ENCODE measurements at places on chromosomes 2 and 18. TPM values are rescaled to one million over a fixed set of nuclear protein-coding genes. Genes with fewer than 3 reads are reported as not detected.

- no peak overlapping the region for H3K4me3 ChIP-seq
- no peaks in the 10 kb centered on the region for H3K27me3 ChIP-seq
- H3K4me1 ChIP-seq, result no peaks in the 10 kb centered on the region
These were observed 206.1 kb downstream of the RAB3GAP1 start for GRCh38 chr2:135258193-135258592.

GRCh38 chr2:217887841-217888701, 114.7 kb downstream of the TNS1 start:
- no peaks in the 10 kb centered on the region for H3K36me3 ChIP-seq
- no peaks in the 10 kb centered on the region for H3K4me1 ChIP-seq
- no peaks in the 10 kb centered on the region for H3K27me3 ChIP-seq
- no peak overlapping the region for H3K4me3 ChIP-seq

DNA sequence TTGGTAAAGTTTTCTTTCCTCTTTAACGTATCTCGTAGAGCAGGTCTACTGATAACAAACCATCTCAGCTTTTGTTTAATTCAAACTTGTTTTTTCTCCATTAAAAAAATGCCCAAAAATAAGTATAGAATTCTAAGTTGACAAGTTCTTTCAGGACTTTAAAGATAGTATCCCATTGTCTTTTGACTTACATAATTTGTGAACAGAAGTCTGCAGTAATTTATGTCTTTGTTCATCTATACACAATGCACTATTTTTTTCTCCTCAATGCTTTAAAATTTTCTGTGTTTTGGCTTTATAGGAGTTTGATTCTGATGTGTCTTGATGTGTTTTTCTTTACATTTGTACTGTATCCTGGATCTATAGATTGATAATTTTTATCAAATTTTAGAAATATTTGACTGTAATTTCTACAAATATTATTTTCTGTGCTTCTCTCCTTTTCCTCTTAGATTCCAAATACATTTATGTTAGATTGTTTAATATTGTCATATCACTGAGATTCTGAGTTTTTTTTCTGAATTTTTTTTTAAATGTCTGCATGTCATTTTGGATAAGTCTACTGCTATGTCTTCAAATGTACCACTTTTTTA, 143.3 kb downstream of the FTCDNL1 start:
- no peaks in the 10 kb centered on the region for H3K4me1 ChIP-seq
- H3K27me3 ChIP-seq, result no peaks in the 10 kb centered on the region
- DNase-seq, result no peak
- no peaks in the 10 kb centered on the region for H3K36me3 ChIP-seq
- no peak overlapping the region for H3K27ac ChIP-seq

DNA sequence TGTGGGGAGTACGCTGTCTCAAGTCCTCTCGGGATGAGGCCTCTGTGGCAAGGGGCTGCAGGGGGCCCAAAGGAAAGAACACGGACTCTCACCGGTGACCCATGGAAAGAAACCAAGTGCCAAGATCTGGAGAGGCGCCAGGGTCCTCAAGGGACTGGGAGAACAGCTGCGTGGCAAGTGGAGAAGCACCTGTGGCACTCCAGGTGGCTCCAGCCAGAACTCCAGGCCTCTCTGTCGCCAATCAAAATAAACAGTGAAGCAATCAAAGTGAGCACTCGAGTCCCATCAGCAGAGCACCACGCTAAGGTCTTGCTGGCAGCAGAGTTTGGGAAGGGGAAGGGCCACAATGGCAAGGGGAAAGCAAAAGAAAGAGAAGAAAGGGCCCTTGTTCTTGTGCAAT, 54.7 kb downstream of the BCL2 start:
- H3K27me3 ChIP-seq, result no peaks in the 10 kb centered on the region
- H3K4me3 ChIP-seq, result no peak overlapping the region
- H3K4me1 ChIP-seq, result no peaks in the 10 kb centered on the region

RTN4 gene
- total RNA-seq, result 236 TPM

DLGAP1 gene
- total RNA-seq, result not detected

GRCh38 chr2:51717312-51717711, 685.4 kb upstream of the NRXN1 start:
- no peak overlapping the region for H3K27ac ChIP-seq
- no peaks in the 10 kb centered on the region for H3K27me3 ChIP-seq
- no peak for DNase-seq
- no peak overlapping the region for H3K4me3 ChIP-seq
- H3K36me3 ChIP-seq, result no peaks in the 10 kb centered on the region

DNA sequence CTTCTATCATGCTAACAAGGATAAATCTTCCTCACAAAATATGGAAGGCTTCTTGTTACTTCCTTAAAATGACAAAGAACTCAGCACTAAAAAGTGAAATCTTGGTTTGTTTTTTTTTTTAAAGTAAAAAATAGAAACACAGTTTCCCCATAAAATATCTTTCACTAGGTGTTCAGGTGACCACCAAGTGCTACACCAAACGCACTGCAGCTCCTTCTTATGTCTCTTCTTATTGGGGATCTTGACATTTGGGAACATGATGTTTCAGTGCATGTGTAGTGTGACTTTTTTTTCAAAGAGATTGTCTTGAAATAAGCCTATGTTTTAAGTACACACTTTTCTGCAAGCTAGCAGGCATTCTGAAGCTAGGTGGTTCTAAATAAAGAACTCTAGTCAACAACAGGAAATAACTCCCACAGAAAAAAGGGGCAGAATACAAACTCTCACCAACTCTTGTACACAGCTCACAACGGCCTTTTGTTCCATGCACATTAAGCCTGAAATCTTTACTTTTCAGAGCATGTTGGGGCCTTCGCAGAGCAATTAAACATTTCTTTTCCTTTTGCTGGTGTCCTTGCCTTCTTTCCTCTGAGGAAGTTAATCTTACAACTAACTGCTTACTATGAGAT, 13.2 kb upstream of the SERTAD2 start:
- no peaks in the 10 kb centered on the region for H3K36me3 ChIP-seq
- H3K4me1 ChIP-seq, result no peaks in the 10 kb centered on the region
- no peak for DNase-seq
- no peaks in the 10 kb centered on the region for H3K27me3 ChIP-seq

DNA sequence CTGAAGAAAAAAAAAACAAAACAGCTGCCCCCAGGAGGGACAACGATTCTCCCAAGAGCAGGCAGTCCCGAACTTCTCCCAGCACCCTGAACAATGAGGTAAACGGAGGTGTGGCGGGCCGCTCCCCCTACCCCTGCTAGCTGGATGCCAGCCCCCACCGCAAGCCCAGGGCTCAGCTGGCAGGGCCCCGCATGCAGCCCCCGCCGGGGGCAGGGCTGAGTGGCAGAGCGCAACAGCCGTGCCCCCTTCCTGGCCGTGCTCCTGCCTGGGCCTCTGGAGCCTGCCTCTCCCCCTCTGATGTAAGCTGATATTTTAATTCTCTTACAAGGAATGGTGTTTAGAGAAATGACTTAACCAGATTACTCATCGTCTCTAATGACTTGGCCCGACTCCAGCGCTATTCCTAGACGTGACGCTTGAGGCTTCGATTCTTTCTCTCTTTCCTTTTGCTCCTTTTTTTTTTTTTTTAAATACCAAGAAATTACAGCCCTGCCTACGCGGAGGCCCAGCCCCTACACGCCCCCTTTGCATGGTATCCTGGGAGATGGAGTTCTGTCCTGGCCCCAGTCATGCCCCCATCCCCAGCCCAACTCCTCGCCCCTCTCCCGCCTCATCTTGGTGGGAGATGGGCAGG, 4.6 kb upstream of the ARID5A start:
- no peak for DNase-seq
- H3K4me3 ChIP-seq, result no peak overlapping the region
- H3K27ac ChIP-seq, result no peak overlapping the region
- no peaks in the 10 kb centered on the region for H3K4me1 ChIP-seq

DNA sequence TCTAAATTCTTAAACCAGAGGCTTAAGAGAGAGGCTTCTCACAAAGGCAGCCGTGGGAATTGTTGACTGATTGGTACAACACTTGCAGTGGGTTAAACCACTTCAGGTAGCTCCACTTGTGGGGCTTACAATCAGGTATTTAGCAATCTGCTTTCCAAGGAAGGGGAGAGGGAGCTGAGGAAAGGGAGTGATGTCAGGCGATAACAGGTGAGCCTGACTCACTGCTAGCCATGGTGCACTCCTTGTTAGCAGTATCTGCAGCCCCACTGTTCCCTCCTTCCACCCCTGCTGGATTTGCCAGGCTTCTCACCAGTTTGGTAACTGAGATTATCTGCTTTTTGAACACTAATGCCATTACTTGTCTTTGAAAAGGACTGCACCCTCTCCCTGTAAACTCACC, 1056.7 kb upstream of the FANCL start:
- no peaks in the 10 kb centered on the region for H3K4me1 ChIP-seq
- no peaks in the 10 kb centered on the region for H3K27me3 ChIP-seq
- H3K36me3 ChIP-seq, result no peaks in the 10 kb centered on the region
- no peak for DNase-seq
- no peak overlapping the region for H3K27ac ChIP-seq
- no peak overlapping the region for H3K4me3 ChIP-seq

B3GNT7 gene
- 3.6 TPM for total RNA-seq

GPR45 gene
- not detected for total RNA-seq

TBR1 gene
- total RNA-seq, result 0.11 TPM

TMEM247 gene
- not detected for total RNA-seq

DNA sequence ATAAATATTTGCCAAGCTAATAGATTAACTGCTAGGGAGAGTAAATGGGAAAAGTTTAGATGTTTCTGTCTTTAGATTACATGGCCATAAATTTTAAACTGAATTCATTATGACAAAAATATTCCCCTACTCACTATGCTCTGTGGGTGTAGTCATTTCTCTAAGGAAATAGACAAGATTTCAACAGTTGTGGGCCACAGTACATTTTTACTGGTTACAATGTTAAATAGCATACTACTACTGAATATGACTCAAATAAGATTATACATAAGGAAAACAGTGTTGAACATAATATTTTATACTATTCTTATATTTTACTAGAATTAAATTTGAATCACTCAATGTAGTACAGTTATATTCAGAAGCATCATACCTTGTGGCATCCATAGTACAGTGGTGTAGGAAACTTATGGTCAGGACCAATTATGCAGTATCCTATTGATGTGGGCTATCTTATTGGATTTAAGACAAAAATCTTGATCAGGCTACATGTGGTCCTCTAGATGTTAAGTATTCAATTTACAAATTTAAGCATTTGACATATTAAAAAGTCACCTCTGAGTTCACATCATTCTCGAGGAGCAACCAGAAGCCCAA, 33.0 kb downstream of the RPRD1A start:
- H3K27ac ChIP-seq, result no peak overlapping the region
- DNase-seq, result no peak
- no peaks in the 10 kb centered on the region for H3K36me3 ChIP-seq
- no peaks in the 10 kb centered on the region for H3K4me1 ChIP-seq
- H3K4me3 ChIP-seq, result no peak overlapping the region

TUBB8B gene
- total RNA-seq, result 0.91 TPM

SERPINB4 gene
- total RNA-seq, result not detected

CLASP1 gene
- total RNA-seq, result 46.1 TPM

GRCh38 chr2:200156166-200156835, 150.2 kb upstream of the SPATS2L start:
- no peaks in the 10 kb centered on the region for H3K36me3 ChIP-seq
- H3K27me3 ChIP-seq, result no peaks in the 10 kb centered on the region
- no peak for DNase-seq
- no peak overlapping the region for H3K27ac ChIP-seq
- no peak overlapping the region for H3K4me3 ChIP-seq

ARHGAP15 gene
- total RNA-seq, result not detected

DNA sequence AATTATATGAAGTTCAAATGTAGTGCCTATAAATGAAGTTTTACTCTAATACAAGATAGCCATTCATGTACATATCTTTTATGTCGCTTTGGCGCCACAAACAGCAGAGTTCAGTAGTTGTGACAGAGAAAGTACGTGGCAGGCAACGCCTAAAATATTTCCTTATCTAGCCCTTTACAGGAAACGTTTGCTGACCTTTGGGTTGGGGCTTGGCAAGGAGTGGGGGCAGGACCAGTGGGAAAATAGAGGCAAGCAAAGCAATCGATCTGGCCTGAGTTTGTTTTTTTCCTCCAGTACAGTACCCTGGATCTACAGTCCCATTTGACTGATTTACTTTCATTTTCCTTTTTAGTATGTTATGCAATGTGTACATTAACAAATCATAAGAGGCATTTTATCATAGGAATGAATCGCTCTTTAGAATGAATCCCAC, 13.1 kb downstream of the CCDC68 start:
- no peaks in the 10 kb centered on the region for H3K36me3 ChIP-seq
- H3K4me3 ChIP-seq, result peak overlapping the region; percentile 7
- no peaks in the 10 kb centered on the region for H3K27me3 ChIP-seq
- peak overlapping the region; percentile 53 for H3K27ac ChIP-seq
- DNase-seq, result peak; percentile 18
- peaks cover 6% of the 10 kb centered on the region for H3K4me1 ChIP-seq

Measured in Caco-2 (cell line).